ENCODE measurements at places on chromosomes 6 and 20. TPM values are rescaled to one million over a fixed set of nuclear protein-coding genes. Genes with fewer than 3 reads are reported as not detected.
A peak's percentile ranks its signal among the peaks of the same experiment; 100 is the strongest.

- DNase-seq: no peak
Measured at GRCh38 chr20:32517518-32517873, 67.6 kb downstream of the NOL4L start.

DNA sequence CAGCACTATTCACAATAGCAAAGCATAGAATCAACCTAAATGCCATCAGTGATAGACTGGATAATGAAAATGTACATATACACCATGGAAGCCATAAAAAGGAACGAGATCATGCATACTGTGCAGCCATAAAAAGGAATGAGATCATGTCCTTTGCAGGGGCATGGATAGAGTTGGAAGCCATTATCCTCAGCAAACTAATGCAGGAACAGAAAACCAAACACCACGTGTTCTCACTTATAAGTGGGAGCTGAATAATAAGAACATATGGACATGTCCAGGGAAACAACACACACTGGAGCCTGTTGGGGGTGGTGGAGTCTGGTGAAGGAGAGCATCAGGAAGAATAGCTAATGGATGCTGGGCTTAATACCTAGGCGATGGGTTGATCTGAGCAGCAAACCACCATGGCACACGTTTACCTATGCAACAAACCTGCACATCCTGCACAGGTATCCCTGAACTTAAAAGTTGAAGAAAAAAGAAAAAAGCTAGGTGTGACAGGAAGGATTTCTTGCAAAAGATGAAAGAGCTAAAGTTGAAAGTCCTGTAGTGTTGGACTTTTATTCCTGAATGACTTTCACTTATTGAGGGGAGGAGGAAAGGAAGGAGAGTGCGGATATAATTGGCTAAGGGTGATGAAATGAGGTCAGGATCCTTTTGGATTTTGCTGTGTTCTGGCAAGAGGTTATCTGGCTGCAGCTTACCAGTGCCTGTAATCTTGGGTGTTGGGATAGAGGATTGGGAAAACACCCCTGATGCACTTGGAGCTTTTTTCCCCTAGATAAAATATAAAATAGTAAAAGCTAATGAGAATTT, 8.5 kb downstream of the TRMT11 start:
- no peak for DNase-seq

DNA sequence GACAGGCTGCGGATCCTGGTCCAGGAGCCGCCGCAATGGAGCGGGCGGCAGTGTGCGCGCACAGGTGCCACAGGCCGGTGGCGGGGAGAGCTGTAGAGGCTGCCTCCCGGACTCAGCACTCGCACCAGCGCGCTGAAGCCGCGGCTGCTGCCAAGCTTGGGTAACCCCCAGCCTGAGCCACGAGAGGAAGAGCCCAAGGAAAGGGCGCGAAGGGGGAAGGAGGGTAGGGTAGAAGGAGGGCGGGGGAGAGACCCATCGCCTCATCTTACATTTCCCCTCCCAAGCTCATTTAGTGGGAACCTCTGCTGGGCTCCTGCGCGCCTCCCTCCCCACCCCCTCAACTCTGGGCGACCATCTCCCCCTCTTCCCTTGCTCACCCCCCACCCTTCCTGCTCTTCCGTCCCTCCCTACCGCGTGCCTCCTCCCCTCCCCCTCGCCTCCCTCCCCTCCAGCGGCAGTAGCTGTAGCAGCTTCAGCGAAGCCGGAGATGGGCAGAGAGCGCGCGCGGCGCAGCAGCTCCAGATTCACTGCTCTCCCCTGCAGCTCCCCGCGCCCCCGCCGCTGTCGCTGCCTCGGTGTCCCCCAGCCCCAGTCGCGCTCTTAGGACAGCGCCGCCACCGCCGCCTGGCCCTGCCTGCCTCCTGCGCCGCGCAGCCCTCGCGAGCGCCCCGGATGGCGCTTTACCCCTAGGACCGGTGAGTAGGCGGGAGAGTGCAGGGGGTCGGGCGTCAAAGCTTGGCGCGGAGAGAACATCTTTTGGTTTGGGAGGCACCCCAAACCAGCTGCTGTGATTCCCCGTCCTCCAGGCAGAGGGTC, at the start of gene FUT9:
TSS of gene FUT9 (plus strand) at position 457 of the 816 bp plus-strand sequence. CDS start 187,182 bp downstream, outside the sequence.
- DNase-seq: no peak

Gene C4A
- 1.6 TPM for total RNA-seq

GRCh38 chr6:87808005-87808757, 106.1 kb upstream of the AKIRIN2 start:
- peak; percentile 41 for DNase-seq

- peak; percentile 33 for DNase-seq
Measured at GRCh38 chr20:23419995-23420901, 1.0 kb downstream of the NAPB start.

DNA sequence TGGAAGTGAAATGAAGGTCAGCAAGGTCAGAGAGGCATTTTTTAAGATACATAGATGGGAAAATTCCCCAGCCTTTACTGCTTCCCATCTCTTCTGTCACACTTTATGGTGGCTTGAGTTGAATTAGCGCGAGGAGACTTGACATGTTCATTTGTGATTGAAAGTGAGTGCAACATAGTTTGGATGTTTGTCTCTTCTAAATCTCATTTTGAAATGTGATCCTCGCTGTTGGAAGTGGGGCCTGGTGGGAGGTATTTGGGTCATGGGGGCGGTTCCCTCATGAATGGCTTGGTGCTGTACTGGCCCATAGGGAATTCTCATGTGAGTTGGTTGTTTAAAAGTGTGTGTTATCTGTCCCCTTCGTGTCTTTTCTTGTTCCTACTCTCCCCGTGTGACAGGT, 237.2 kb downstream of the CDKAL1 start:
- no peak for DNase-seq

GRCh38 chr6:104887350-104887749, 27.6 kb upstream of the HACE1 start:
- peak; percentile 47 for DNase-seq

Measured in A172 (cell line).